ENCODE measurements at places on chromosomes 1 and 21. TPM values are rescaled to one million over a fixed set of nuclear protein-coding genes. Genes with fewer than 3 reads are reported as not detected.

The ADGRB2 gene
- total RNA-seq = 7.4 TPM

The CRNN gene
- not detected for total RNA-seq

DNA sequence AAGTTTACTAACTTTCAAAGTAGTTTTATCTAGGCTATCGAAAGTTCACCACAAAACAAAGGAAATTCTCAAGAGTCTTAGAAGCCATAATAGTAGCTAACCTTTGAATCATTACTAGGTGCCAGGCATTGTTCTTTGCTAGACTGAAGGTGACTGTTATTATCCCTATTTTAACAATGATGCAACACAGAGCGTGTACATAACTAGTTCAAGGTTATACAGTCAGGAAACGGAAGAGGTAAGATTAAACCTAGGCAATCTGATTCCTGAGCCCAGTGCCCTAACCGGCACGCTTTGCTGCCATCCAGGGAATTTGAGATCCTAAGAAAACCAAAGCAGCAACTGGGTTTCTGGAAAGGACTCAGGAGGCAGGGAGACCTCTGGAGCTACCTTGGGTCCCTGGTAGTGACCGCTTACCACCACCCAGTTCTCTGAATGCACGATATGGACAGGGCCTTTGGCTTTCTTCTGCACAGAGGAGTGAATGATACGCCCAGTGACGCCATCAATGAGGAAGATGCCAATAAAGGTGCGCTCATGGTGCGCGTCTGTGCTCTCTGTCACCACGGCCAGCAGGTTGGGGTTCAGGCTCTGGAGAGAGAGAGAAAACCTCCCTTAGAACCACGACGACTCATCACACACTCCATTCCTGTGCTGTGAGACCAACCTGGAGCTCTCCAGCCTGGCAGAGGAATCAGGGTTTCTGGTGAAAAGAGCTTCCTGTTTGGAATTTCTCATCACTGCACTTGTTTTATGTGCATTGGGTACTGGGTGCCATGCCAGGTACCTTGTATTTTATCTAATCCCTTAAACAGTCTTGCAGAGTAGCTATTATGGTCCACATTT, 13.1 kb upstream of the UBR4 start:
- H3K4me3 ChIP-seq = no peak overlapping the region
- no peaks in the 10 kb centered on the region for H3K4me1 ChIP-seq
- peaks cover 8% of the 10 kb centered on the region for H3K36me3 ChIP-seq
- peak; percentile 41 for DNase-seq

DNA sequence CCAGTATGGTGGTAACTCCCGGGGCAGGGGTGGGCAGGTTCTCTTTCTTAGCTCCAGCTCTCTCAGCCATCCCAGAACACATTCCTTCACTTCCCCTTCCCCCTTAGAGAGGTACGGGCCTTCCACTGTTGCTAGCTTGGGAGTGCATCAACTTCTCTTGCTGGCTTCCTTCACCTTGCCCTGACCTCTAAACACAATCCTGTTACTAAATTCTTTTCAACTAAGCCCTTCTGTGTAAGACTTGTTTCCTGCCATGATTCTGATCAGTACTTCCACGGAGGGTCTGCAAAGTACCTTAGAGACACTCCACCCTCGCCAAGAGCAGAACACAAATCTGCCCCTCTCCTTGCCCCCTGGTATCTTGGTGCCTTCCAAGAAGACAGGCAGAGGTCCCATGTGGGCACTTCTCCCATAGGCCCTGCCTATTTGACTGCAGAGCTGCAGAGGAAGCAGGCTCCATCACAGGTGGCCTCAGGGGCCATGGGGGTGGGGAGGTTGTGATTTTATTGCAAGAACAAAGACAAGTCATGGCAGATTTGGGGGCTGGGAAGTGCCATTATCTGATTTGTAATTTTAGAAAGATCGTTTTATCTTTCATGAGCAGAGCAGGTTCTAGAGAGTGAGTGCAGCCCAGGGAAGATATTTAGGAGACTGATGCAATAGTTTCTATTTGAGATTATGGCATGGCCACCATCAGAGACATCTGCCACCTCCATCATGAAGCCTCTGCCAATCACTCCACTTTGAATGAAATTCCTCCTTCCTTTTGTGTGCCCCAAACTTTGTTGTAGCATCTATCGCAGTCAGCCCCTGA, 182.5 kb upstream of the JUN start:
- H3K27ac ChIP-seq = no peak overlapping the region
- no peak overlapping the region for H3K4me3 ChIP-seq
- no peaks in the 10 kb centered on the region for H3K36me3 ChIP-seq
- DNase-seq = no peak
- no peaks in the 10 kb centered on the region for H3K27me3 ChIP-seq
- H3K4me1 ChIP-seq = no peaks in the 10 kb centered on the region

DNA sequence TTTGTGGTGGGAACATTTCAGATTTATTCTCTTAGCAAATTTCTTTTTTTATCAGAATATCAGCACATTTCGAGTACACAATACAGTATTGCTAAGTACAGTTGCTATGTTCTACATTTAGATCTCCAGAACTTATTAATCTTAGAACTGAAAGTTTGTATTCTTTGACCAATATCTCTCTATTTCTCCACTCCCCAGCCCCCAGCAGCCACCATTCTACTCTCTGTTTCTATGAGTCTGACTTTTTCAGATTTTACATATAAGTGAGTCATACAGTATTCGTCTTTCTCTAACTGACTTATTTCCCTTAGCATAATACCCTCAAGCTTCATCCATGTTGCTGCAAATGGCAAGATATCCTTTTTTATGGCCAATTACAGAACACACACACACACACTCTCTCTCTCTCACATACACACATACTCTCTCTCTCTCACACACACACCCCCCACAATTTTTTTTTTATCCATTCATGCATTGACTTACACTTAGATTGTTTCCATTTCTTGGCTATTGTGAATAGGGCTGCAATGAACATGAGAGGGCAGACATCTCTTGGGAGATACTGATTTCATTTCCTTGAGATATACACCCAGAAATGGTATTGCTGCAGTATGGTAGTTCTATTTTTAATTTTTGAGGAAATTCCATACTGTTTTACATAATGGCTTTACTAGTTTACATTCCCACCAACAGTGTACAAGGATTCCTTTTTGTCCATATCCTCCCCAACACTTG, 15.7 kb downstream of the RPTN start:
- no peaks in the 10 kb centered on the region for H3K36me3 ChIP-seq
- H3K27ac ChIP-seq = no peak overlapping the region
- no peak for DNase-seq
- H3K4me1 ChIP-seq = no peaks in the 10 kb centered on the region
- H3K27me3 ChIP-seq = peaks cover 4% of the 10 kb centered on the region
- H3K4me3 ChIP-seq = no peak overlapping the region

DNA sequence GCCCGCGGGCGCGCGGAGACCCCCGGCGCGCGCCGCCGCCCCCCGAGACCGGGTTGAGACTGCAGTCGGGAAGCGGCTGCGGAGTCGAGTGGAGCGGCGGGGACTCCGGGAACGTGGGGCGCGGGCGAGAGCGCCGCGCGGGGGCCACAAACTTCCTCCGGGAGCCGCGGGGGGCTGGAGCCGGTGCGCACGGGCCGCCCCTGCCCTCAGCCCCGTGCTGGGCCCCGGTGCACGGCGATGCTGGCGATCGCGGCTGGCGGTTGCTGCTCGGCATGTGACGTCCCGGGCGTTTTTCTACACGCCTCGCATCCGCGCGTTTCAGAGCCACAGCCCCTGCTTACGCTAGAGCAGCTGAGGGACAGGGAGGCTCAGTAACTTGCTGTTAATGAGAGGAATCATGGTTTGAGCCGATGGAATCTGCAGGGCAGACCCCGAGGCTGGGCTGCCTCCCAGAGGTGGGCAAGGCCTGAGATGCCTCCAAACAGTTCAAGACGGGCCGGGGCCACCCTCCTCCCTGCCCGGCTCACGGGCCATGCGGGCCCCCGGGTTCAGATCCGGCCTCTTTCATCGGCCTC, 520 bp downstream of the TMEM201 start:
- H3K4me1 ChIP-seq = peaks cover 14% of the 10 kb centered on the region
- H3K27me3 ChIP-seq = no peaks in the 10 kb centered on the region
- H3K36me3 ChIP-seq = no peaks in the 10 kb centered on the region
- H3K27ac ChIP-seq = peak overlapping the region; percentile 59
- H3K4me3 ChIP-seq = peak overlapping the region; percentile 74

- H3K4me1 ChIP-seq = no peaks in the 10 kb centered on the region
- DNase-seq = no peak
- no peak overlapping the region for H3K4me3 ChIP-seq
- no peaks in the 10 kb centered on the region for H3K27me3 ChIP-seq
Measured at GRCh38 chr1:213138391-213138790, 87.3 kb downstream of the RPS6KC1 start.

Measured in fibroblast of lung (primary cell).